ENCODE measurements at places on chromosomes 3 and 15.

- DNase-seq: no peak
Observed at GRCh38 chr3:53581671-53582070, 87.3 kb downstream of the CACNA1D start.

DNA sequence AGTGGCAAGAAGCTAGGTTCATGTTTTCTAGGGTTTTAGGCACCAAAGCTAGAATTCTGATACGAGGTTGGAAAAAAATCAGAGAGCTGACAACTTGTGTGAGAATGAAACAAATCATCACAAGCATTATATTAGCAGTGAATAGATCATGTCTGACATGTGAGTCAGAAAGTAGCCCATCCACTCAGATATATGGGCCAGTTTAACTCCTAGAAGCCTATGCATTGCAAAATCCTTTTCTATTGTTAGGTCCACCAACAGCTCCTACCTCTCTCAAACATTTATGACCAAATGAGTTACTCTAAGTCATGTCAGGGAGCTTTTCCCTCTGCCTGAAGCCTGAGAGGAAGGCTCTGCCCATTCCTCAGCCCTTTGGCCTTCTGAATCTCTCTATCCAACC, 44.0 kb downstream of the KBTBD12 start:
- DNase-seq: no peak

DNA sequence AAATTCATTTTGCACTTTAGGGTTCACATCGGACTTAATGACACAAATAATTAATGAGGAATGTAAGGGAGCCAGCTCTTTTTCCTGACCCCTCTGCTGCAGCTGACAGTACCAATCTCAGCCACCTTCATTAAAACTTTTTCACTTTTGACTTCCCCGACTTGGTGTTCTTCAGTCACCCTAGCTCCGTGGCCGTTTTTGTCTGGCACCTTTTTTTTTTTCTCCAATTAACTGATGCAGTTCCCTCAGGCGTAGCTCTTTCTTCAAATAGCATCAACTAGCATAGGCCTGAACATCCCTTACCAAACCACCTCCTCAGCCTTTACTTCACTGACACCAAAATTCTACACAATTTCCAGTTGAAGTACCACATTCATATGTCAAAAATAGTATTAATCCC, 350.8 kb downstream of the GRM7 start:
- DNase-seq: no peak

- no peak for DNase-seq
Observed at GRCh38 chr3:185881926-185882325, 55.9 kb downstream of the TRA2B start.

- DNase-seq: no peak
Observed at GRCh38 chr3:143266511-143266910, 146.9 kb downstream of the CHST2 start.

GRCh38 chr15:77097248-77097721, 26.4 kb upstream of the TSPAN3 start:
- DNase-seq: peak; percentile 40

GRCh38 chr3:18423401-18424212, 1.5 kb downstream of the SATB1 start:
- DNase-seq: no peak

GRCh38 chr3:30145281-30145680, 461.1 kb upstream of the TGFBR2 start:
- DNase-seq: no peak
